Stimulated activated CD8-positive, alpha-beta memory T cell treated with anti-CD3 and anti-CD28 coated beads, Interleukin-15, amount 100 ng/mL, for 24 hours (primary cell): ENCODE measurements at places on chromosomes 11 and 22.

DNA sequence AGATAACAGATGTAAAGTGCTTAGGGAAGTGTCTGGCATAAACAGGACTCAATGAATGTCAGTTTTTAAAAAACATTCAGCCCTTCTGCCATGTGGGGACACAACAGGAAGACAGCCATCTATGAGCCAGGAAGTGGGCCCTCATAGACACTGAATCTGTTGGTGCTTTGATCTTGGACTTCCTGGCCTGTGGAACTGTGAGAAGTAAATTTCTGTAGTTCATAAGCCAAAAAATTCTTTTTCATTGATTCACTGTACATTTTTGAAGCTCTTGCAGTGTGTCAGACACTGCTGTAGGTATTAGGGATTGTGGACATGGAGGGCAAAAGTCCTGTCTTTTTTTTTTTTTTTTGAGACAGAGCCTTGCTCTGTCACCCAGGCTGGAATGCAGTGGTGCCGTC, 188.6 kb downstream of the HIPK3 start:
- no peak for DNase-seq

DNA sequence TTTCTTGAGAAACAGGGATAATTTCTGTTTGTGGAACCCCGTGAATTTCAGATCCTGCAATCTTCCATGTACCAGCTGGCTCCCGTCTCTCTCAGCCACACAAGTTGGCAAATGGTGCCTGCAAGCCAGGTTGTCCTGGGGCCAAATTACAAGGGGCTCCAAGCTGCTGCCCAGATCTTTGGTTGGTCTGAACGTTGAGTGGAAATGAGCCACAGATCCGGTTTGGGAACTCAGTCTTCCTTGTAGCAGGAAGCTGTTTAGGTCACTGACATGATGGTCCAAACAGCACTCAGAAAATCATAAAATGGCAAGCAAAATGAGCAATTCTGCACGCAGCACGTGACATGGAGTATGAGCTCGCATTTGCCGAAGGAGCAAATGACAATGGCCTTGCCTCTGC, 1496.4 kb downstream of the TBC1D22A start:
- no peak for DNase-seq

DNA sequence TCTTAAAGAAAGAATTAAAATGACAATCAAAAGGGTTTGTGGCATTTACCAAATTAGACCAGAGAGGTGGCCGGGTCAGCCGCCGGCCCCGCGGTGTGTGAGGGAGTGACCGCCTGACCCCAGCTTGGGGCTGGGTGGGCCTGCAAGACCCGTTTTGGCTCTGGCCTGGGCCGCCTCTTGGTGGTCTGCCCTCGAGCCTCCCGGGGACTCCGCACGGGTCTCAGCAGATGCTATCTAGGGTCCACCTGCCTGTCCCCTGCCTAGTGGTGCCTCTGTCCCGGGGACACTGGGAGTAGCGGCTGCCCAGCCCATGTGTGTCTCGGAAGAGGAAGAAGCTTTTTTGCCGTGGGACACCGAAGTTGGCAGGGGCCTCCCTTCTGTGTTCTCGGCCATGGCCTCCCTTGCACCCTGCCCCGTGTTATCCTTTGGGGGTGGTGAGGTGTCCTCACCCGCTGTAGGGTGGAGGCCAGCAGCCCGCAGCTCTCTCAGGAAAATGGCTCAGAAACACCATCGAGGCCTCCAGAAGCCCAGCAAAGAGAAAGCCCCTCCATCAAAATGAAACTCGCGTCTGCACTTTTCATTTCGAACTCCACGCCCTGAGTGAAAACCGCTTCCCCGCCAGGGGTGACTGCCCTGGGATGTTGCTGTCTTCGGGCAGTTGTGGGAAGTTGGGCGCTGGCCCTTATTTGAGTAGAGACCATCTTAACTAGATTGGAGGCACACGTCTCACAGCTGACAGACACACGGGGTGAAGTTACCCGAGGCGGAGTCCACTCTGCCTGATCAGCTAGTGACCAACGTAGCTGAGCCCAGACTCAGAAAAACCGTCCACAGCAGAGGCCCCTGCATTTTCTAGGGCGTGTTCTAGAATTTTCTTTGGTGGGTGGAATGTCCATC, 8.0 kb downstream of the CCND1 start:
- DNase-seq, result no peak

- DNase-seq, result no peak
These were observed 2.9 kb upstream of the WDR74 start for GRCh38 chr11:62842171-62842741.

DNA sequence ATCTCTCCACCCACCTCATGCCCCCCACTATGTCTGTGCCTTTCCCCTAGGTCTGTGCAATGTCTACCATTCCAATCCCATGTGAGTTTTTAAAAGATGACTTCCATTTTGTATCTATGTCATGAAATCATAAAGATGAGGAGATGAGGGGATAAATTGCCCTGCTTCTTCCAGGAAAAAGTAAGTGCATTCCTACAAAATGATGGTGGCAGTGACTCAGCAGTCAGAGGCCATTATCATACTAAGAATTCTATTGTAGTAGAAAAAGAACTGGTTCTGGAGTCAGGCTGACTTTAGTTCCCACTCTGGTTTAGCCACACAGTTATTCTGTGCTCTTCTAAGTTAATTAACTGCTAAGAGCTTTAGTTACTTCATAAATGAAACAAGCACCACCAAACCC, 89.6 kb upstream of the API5 start:
- DNase-seq, result no peak
